Stimulated activated CD8-positive, alpha-beta memory T cell treated with anti-CD3 and anti-CD28 coated beads, Interleukin-12 subunit alpha, Interleukin-12 subunit beta, amount 100 ng/mL, for 4 hours (primary cell): ENCODE measurements at places on chromosomes 4 and X.

- DNase-seq = no peak
Measured at GRCh38 chr4:17126321-17126966, 228.0 kb upstream of the LDB2 start.

DNA sequence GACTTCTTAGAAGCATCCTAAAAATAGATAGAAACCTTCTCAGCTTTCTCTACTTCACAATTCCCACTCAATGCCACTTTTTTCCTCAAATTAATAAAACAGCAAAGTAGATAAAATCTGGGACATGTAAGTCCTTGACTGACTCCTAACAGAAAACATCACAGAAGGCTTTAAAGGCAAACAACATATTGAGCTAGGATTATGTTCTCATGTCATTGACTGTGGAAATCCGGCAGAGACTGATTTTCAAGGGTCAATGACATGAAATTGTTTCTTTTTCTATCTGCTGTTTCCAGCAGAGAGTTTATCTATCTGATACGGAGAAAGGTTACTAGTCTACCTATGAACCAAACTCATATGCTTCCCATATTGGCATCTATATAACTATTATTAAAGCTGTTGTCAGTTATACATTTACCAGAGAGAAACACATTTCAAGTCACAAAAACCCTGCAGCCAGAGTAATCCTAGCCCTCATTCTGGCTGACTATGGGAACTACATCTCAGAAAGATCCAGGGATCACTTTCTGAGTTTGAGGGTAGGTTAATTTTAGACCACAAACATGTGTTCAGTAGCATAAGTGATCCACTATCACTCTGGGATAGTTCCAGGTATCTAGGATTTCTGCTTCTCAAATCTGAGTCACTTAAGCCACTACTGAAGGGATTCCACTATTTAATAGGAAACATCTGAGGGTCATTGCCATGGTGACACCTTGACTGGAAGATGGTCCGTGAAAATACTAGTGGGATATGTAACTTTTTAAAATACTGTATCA lies 147.6 kb downstream of the PPP3CA start:
- DNase-seq = no peak

DNA sequence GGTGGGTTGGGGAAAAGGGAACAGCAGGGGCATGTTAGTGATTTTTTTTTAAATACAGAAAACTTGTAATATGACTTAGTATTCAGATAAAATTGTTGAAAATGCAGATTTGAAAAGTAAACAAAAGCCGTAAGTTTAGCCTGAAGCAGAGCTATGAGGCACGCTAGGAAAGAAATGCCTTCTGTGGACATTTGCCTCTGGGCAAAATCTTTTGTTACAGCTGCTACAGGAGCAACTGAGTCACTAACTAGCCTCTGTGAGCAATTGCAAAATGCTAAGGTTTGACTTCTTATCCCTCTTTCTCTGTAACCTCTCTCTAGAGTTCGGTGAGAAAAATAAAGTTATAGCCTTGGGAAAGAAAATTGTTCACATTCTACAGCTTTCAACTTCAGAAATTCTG lies 350.0 kb downstream of the SLC7A11 start:
- no peak for DNase-seq

DNA sequence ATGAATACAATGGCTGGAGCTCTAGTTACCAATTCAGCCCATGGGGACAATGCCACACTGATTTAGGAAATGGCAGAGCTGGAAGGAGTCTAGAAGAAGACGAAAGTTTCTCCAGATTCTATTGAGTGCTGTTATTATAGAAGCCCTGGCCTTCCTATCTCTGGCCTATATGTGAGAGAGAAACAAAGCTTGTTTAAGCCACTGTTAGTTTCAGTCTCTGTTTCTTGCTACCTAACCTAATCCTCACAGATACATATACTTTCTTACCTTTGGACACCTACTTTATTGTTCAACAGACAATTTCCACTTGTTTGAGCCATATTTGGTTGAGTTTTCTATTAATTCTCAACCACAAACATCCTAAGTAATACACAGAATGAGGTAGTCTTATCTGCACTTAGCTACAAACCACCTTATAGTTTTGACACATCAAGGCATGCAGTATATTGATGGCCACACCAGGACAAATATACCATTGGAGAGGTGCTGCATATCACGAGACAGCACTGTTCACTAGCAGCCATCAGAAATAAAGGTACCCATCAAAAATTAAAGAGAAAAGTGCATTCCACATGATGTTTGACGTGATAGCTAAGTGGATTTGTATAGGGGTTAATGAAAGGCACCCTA lies 190.2 kb downstream of the SMIM20 start:
- no peak for DNase-seq

DNA sequence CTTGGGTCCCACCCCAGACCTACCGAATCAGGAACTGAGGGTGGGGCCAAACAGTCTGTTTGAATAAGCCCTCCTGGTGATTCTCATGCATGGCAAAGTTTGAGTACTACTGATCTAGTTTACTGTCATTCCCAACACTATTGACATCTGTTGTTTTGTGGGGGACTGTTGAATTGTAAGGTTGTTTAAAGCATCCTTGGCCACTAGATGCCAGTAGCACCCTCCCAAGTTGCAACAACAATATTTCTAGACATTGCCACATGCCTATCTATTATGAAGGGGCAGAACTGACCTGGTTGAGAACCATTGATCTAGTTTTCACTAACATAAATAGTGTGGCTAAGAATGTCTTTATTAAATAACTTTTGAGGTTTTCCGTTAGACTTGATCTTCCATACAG lies 15.1 kb downstream of the TAF9B start:
- DNase-seq = no peak

DNA sequence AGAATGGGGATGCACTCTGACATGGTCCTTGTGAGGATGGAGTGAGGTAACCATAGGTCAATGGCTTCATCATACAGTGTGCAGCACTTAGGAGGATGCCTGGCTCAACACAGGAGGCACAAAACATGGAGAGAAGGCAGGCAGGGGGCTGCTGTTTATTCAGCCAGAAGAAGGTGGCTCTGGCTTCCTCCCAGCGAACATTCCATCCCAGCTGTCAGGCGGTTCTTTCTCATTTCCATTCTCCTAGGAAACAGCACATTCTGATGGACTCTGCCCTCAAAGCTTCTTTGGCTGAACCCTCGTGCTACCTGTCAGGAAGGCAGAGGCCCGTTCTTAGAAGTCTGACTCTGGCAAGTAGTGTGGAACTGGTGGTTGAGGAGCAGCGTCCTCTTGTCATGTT lies 18.6 kb downstream of the STK32B start:
- DNase-seq = no peak

DNA sequence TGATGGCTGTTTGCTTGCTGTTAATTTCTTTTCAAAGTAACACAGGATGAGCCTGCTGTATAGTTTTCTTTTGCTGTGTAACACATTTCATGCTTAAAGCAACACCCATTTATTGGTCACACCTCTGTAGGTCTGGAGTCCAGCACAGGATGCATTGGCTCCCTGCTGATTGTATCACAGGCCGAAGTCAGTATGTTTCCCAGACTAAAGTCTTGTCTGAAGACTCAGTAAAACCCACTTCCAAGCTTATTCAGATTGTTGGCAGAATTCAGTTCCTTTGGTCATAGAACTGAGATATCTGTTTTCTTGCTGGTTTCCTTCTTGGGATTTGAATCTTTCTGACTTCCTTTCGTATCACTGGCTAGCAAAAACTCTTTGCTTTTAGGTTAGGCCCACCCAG lies 54.3 kb downstream of the LRP2BP start:
- no peak for DNase-seq

DNA sequence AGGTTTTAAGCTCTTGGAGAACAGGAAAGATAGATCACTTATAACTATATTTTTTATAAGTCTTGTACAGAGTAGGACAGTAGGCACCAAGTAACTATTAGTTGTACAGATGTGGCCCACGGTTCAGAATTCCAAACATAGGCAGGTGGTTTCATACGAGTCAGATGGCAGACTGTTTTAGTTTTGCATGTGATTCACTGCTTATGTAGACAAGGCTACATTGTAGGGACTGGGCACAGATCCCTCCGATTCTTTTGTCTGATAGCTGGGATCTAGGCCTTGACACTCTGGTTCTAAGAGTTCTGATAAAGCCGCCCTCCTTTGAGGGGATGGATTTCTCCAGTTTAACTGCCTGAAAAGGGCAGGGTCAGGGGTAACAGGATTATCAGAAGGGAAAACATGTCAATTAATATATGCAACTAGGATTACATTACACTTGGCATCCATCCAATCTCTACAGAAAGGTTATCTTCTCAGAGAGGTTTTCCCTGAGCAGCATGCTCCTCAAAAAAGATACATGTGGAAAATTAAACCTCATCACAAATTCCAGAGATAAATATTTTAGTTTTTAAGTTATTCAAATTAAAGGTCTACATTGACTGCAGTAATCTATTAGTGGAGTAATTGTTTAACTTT lies 87.8 kb downstream of the SPRY1 start:
- DNase-seq = no peak

- no peak for DNase-seq
Measured at GRCh38 chrX:39167791-39168190, 366.5 kb downstream of the MID1IP1 start.

DNA sequence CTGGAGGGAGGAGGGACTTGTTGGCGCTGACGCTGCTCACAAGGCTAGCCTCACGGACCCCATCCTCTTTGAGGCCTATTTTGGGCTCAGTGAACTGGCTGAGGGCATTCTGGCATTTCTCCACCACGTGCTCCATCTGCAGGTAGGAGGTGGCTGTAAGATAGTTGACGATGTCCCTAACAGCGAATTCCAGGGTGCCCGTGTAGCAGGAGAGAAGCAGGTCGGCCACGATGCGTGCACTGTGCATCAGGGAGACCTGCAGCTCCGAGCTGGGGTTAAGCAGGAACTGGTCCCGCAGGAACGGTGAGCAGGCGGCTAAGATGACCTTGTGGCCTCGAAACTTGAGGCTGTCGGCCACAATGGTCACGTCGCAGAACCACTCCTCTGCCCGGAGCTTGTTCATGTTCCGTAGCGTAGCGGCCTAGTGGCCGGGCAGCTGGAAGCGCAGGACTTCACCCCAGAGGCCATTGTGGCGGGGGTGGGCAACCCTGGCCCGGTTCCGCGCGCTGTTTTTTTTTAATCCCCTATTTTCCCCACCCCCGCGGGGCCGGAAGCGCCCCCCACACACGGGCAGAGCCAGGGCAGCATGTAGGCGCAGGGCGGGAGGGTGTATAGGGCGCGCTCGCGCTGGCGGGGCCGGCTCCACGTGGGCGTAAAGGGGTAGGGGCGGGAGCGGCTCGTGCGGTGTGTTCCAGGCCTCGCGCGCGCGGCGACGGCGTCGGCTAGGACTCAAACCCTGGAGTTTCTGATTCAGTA lies 73.2 kb downstream of the UBE2K start:
- no peak for DNase-seq

DNA sequence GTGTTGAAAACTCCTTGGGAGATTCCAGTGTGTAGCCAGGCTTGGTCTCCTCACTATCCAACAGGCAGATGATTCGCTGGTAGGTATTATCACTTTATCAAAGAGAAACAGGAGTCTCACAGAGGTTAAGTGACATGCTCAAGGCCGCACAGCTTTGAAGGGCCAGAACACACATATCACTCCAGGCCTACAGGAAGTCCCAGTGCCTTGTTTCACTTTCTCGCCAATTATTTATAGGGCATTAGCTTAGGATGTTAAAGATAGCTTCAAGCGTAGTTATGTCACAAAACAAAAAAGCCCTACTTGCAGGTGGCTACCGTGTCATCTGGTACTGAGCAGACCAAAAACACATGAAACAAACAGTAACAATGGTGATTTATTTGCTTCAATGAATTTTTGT lies 13.2 kb downstream of the ATP8A1 start:
- no peak for DNase-seq

- DNase-seq = no peak
Measured at GRCh38 chr4:65668201-65669089, 1.8 kb downstream of the EPHA5 start.

DNA sequence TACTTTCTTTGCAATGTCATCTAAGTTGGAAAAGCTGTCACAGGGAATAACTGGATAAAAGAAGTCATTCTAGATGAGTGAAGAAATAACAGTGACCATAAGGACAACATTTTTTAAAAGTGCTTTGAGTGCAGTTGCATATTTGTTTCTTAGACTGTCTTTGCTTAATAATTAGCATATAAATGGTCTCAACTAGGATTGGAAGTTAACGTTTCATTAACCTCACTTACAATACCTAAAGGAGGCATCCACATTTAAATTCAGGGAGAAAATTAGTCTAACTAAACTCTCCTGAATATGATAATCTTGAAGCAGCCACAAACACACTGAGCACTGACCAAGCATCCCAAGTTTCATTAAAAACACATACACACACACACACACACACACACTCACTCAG lies 780.7 kb downstream of the PCDH18 start:
- no peak for DNase-seq

- DNase-seq = no peak
Measured at GRCh38 chr4:186643501-186644310, 80.0 kb downstream of the FAT1 start.

DNA sequence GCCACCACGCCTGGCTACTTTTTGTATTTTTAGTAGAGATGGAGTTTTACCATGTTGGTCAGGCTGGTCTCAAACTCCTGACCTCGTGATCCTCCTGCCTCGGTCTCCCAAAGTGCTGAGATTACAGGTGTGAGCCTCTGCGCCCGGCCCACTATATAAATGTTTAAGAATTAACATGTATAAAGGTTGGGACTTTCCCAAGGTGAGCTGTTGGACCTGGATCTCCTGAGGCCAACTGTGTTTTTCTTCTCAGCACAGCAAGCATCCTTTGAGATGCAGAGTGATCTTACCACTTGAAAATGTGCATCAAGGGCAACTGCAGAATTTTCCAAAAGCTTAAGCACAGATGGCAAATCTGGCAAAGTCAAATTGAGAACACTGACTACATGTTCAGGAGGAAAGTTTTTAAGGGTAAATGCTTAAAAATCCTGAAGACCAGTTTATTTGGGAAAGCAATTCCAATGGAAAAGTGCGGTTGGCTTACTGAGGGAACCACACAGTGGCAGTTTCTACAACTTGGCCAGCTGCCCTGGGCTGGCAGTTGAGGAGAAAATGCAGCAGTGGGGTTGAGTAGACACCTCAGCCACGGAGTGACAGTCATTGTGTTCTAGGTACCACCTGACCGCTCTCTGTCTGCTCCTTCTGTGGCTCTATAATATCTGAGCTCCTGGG lies 168.9 kb downstream of the CBR4 start:
- no peak for DNase-seq

DNA sequence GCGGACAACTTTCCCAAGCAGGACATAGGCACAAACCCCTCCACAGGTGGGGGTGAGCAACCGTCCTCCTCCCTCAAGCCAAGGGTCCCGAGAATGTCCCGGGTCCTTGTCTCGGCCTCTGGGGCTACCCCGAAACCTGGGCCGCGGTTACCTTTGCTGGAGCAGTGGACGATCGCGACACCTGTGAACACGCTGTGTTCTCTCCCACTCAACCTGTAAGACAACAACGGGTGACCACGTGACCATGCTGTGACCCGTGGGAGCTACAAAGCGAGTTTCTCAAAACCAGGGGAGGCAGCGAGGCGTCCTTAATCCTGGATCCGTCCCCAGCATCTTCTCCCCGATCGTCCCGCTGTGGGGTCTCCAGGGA lies 17.9 kb downstream of the ASMTL start:
- DNase-seq = no peak

DNA sequence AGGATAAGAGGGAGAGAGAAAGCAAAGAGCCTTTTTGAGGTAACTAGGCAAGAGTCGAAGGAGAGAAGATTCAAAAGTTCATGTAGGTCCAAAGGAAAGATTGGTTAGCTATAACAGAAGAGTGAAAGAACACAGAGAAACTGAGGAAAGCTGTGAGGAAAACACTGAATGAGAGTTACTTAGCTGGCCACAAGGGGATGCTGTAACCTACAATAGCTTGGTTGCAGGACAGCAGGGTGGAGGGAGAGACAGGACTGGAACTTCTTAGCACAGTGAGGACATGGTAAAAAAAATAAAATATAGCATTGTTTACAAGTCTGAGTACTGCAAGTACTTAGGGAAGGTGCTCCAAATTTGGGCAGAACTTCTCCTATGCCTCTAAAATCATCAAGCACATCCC lies 48.3 kb downstream of the RAI2 start:
- DNase-seq = no peak
